ENCODE measurements at places on chromosomes 5 and 9.

- no peak for DNase-seq
Measured at GRCh38 chr9:98236901-98237487, 18.5 kb downstream of the TBC1D2 start.

DNA sequence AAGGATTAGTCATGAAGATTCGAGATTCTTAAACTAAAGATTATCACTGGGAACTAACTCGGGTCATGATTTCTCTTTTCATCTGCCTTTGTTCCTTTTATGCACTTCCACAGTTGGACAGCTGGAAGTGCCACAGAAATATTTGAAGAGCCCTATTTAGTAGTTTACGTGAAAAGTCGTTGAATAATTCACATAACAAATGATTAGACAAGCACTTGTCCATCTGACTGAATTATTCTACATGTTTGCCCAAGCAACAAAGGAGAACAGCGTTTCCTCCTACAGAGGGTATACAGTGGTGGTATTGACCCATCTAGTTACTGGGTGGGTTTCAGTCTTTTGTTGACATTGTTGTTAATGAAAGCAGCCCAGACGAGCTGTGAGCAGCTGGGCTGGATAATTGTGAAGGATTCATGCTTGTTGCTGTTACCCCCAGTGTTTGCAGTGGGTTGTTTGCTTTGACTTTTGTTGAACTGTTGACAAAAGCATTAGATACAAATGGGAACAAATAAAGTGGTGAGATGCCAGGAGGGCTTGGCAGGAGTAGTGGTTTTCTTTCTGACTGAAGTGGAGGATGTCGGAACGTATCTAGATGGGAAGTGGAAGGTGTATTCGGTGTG lies 96.2 kb downstream of the TLE4 start:
- no peak for DNase-seq

DNA sequence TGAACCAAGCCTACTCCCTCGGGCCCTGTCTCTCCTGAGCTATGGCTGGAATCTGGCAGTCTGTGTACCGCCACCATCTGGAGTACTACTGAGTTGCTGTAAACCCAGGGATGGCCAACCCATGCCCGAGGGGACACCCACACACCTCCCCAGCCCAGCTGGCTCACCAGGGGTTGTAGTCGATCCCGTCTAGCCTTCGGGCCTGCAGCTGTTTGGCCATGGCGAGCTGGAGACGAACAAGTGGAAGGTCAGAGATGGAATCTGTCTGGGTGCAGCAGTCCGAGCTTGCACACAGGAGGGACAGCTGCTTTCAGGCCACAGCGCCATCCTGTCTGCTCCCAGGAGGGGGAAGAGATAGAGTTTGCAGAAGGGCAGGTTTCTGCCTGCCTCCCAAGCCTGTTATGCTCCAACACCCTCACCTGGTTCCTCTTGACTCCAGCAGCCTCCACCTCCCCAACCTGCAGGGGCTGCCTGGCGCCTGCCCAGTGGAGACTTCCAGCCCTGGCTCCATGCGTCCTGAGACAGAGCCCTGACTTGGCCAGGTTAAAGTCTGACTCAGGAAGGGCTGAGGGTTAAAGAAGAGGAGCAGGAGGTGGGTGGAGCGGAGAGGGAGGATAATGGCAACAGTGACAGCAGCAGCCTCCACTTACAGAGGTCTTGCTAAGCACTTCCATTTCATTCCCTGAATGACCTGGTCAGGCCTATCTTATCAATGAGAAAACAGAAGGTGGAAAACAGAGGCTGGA lies 15.8 kb upstream of the SPOUT1 start:
- DNase-seq = no peak

DNA sequence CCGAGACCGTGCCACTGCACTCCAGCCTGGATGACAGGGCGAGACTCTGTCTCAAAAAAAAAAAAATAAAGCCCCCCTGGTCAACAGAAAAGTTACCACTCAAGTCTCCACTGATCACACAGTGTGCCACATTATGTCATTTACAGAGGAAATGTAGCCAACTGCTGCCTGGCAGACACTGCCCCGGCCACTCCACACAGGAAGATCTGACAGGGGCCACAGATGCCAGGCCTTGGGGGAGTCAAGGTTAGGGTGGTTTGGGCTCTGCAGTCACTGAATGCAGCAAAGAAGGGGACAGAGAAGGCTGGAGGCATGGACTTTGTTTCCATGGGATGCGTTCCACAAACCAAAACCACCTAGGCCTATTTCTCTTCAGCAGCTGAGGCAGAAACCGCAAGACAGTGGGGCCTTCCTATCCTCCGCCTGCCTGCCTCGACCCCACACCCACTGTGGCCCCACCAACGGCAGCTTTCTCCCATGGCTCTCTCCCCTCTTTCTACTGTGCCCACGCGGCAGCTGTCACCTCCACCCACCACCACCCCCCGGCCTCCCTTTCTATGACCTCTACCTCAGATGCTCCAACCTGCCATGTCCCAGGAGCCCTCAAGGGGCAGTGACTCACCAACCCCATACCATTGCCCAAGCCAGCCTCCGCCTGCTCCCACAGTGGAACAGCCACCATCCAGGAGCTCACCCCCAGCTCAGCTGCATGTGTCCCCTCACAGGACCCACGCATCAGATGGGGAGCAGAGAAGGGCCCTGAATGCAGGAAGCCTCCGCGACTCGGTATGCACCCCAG lies 12.4 kb downstream of the IPPK start:
- no peak for DNase-seq

GRCh38 chr5:143056339-143056704 lies 286.1 kb downstream of the ARHGAP26 start:
- DNase-seq = no peak

- DNase-seq = no peak
Measured at GRCh38 chr5:135484674-135485086, 32.5 kb upstream of the TIFAB start.

DNA sequence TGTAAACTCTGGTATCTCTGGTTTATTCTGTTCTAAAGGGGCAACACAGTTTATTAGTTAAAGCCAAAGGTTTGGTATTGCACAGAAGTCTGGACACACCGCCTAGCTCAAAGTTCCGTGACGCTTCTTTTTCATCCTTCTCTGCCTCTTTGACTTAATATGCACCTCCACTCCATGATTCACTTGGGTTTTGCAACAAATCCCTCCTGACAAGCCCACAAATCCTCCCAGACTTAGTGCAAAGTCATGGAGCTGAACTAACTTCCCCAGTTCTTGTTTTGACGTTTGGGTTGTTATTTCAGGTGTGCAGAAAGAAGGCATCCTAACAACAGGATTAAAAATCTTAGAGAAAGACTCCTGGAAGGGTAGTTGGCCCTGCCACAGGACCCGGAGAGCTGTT lies 441.6 kb upstream of the DMAC1 start:
- DNase-seq = no peak

Data from kidney capillary endothelial cell (primary cell).